ENCODE measurements at places on chromosomes 7 and 10.

DNA sequence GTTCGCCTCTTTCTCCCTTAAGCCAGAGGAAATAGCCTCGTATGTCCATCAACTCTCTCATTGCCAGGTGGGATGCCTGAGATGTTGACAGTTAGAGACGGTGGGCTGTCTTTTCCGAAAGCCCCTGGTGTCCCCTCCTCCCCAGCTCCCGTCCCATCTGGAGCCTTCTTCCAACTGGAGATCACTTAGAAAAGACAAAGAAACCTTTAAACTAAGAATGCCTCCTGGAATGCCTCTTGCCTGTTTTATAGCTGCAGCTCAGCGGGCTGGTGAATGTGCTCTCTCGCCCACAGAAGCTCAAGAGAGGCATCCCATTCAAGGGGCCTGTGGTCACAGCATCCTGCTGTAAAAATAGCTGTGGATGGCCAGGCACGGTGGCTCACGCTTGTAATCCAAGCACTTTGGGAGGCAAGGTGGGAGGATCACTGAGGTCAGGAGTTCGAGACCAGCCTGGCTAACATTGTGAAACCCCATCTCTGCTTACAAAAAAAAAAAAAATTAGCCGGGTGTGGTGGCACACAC is 5.2 kb upstream of the MYL10 start:
- no peak for DNase-seq

DNA sequence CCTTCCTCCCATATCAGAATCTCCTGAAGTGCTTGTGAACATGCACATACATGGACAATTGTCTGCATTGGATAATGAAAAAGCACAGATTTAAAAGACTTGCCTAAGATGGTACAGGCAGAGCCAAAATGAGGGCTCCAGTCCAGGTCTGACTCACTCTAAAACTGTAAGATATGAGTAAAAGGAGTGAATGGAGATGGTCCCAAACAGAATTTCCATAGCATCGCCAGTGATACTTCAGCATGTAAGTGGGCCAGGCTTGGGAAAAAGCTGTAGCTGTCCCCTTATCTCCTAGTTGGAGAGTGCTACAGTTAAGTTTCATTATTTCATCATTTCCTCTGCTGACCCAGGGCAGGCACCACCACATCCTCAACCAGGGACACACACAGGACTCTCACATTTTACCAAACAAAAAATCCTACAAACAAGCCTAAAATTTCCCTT is 26.4 kb upstream of the IL6 start:
- no peak for DNase-seq

GRCh38 chr7:140539461-140539860 is 60.2 kb upstream of the MKRN1 start:
- no peak for DNase-seq

GRCh38 chr7:46739518-46740234 is 818.6 kb upstream of the IGFBP3 start:
- no peak for DNase-seq

- no peak for DNase-seq
Observed at GRCh38 chr10:30371954-30372353, 22.9 kb upstream of the MTPAP start.

- no peak for DNase-seq
Observed at GRCh38 chr10:124315591-124316270, 103.0 kb downstream of the OAT start.

GRCh38 chr10:117468665-117469064 is 73.9 kb upstream of the EMX2 start:
- DNase-seq = no peak

DNA sequence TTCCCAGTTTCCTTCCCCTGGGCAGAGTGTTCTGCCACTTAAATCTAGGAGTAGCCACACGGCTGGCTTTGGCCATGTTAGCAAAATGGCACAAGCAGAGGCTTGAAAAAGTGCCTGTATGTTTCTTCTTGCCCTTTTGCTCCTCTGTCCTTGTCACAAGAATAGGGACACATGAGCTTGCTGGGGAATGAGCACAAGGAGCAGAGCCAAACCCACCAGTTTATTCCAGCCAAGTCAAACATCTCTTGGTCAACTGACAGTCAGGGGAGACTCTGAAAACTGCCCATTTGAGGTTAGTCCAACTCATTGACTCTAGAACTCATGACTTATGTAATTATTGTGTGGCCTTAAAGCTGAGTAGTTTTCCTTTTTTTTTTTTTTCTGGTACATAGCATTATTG is 739.7 kb upstream of the FZD8 start:
- no peak for DNase-seq

DNA sequence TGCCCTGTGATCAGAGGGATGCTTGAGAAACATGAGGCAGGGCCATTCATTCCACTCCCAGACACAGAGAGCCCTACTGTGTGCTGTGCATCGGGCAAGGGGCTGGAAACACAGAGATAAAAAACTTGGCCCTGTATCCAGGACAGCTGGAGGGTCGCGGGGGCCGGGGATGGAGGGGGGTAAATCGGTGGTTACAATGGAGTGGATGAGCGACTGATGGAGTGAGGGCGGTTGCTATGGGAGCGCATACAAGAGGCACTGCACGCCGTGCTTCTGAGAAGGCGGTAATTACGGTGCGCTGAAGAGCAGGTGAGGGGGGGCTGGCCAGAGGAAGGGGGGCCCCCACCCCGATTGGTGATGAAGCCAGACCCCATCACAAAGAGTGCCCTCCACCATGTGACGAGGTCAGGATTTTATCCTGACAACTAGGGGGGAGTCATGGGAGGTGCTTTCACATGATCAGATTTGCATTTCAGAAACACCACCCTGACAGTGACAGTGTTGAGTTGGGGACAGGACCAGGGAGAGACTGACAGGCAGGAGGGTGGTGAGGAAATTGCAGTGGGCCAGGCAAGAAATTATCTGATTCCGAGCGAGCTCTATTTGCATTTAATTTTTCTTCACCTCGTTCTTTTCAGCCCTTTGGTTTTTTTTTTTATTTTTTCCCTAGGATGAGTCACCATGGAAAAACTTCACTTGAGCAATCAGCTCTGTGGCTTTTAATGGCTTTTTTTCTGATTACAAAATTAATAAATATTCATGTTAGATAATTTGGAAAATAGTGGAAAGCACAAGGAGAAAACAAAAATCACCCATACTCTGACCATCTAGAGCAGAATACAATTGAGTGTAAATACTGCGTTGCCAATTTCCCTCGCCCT is 7.8 kb downstream of the CPA5 start:
- no peak for DNase-seq

DNA sequence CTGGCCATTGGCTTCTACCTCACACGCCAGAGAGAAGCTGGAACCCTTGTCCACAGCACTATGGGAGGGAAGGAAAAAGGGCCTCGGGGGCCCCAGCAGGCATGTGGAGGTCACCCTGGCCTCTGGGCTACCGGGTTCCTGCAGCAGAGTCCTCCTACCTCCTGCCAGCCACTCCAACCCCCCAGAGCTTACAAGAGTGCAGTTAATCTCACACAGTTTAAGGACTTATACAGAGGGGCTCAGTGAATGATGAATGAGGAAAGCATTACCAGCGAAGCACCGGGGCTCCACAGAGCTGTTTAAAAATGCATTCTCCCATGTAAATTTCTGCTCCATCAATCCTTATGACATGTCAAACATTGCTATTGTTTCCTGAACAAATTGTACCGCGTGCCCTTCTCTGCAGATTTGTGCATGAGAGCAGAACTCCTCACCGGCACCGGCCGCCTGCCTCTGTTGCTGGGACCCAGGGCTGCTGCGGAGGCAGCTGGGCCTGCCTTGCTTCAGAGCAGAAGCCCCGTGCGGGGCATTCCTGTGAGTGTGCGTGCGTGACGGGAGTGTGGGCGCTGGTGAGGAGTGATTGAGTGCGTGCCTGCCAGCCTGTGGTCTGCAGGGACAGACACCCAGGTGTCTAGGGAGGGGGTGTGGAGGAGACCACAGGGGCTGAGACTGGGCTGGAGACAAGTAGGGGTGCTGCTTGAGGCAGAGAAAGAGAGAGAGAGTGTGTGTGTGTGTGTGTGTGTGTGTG is 52.8 kb downstream of the C10orf105 start:
- no peak for DNase-seq

- no peak for DNase-seq
Observed at GRCh38 chr10:80870282-80870681, 332.6 kb downstream of the SH2D4B start.

GRCh38 chr7:79897166-79897565 is 237.5 kb upstream of the GNAI1 start:
- no peak for DNase-seq

DNA sequence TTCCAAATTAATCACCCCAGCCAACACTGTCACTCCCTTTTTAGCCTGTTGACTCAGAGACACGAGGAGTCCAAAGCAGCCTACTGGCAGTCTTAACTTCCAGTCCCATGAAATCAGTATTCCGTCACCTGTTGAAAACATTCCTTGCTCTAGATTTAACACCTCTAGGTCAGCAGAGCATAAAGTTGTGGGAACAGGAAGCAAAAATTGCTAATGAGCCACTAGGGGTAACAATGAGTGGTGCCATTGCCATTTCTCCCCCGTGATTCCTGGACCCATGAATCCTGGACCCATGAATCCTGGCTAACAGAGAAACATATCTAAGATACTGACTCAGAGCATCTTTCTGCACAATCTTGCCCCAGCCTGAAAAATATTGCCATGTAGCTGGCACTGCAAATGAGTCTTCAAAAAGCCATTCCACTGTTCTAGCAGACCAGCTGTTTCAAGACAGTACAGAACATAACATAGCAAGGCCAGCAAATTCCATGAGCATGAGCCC is 252.7 kb upstream of the PTER start:
- DNase-seq = no peak

GRCh38 chr7:46812101-46812675 is 769.7 kb downstream of the TNS3 start:
- no peak for DNase-seq

DNA sequence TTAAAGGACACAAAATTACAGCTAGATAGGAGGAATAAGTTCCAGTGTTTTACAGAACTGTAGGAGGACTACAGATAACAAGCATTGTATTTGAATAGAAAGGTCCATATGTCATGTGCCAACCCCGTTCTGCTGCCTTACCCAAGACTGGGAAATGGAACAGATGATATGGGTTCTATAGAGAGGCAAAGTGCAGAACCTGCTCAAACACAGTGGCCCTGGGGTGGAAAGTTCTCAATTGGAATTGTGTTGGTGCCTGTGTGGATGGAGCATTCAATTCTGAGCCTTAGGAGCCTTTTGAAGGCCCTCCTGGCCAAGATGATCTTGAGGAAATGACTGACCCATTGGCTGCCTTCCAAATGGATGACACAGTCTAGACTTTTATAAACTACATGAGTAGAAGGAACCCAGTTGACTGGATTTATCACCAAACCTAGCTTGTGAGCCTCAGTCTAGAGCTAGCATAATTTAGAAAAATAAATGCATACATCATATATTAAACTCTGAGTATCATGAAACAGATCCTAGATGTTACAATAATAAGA is 4.1 kb upstream of the PRSS1 start:
- no peak for DNase-seq

- DNase-seq = no peak
Observed at GRCh38 chr7:1503390-1503789, 799 bp downstream of the INTS1 start.

- no peak for DNase-seq
Observed at GRCh38 chr10:130045801-130046321, 64.8 kb downstream of the C10orf143 start.

DNA sequence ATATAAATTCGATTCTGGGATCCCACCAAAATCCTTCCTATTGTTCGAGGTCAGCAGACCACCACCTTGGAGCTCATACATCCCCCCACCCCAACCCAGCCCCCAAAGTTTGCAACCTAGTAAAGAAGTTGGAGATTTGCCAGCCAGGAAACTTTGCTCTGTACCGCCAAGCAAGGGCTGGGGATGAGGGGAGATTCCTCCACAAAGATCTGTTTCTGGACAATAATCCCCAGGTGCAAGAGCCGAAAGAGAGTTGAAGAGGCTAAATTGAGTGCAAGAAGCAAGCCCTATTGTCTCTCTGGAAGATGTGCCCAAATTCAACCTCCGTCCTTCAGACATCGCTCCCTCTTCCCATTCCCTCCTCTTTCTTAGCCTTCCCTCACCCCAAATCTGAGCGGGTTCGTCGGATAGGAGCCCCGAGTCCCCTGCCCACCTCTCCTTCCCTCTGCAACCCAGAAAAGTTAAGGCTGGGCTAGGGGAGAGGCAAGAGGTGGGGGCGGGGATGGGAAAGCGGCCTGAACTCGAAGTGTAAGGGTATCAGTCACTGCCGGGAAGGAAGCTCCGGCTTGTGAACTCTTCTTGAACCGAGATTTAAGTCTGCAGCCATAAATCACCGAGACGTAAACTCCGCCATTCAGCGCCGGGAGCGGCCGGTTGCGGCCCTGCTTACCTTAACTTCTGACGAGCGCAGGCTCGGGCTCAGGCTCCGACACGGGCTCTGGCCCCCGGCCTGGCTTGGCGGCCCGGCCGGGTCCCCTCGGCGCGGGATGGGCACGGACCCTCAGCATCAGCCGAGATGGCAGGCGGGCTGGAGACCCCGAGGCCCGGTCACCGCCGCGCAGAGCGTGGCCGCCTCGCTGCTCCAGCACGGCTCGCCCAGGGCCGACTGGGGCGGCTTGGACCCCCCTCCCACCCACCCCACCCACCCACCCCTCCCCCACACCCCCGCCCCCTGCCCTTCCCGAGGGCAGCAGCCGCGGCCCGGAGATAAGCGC is 10.8 kb upstream of the HOXA2 start:
- DNase-seq = no peak

DNA sequence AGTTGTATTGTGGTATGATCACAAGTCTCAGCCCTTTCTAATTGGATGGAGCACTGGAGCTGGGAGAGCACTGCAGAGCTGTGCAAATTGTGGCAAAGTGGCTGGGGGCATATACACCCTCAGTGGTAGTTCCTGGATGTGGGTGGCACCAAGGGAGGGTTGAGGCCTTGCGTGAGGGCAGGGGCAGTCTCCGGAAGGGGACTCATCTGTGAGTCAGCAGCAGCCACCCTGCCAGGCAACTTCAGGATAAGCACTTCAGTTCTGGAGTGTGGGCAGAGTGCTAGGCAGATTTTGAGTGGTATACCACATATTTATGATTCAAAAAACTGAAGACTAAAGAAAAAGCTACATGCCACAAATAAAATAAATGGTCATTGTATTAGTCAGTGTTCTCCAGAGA is 210.5 kb downstream of the ETV1 start:
- no peak for DNase-seq

GRCh38 chr7:94368371-94368791 is 26.3 kb upstream of the COL1A2 start:
- DNase-seq = no peak

DNA sequence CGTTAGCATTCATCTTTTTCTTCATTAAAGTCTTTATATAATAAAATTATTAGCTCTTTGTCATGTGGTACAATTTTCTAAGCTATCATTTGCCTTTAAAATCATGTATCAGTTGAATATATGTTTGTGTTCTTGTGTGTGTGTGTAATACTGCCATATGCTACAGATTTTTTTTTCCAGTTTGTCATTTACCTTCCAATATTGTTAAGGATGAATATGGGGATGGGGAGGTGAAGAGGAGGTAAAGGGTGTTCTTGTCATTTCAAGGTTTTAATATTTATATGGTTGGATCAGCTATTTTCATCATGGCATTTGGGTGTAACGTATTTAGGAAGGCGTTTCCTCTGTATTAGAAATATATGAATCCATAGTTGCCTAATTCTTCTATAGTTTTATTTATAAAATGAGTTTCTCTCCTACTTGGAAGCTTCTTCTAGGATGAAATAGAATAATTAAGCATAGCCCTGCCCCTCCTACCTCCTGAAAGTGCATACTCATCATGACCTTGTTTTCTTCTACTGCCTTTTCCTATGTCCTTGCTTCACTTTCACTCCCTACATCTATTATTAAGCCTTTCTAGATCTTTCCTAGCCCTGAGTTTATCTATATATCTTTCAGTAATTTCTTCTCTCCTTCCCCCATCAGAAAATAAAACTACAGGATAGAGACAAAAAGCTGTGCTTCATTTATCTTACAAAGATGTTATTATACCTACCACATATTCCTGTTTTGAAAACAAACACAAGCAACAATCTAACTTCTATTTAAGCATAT is 25.1 kb downstream of the RAB18 start:
- no peak for DNase-seq
